ENCODE measurements at places on chromosomes 12 and 14.

- DNase-seq = no peak
Observed at GRCh38 chr12:34389378-34390170, 367.3 kb downstream of the ALG10 start.

DNA sequence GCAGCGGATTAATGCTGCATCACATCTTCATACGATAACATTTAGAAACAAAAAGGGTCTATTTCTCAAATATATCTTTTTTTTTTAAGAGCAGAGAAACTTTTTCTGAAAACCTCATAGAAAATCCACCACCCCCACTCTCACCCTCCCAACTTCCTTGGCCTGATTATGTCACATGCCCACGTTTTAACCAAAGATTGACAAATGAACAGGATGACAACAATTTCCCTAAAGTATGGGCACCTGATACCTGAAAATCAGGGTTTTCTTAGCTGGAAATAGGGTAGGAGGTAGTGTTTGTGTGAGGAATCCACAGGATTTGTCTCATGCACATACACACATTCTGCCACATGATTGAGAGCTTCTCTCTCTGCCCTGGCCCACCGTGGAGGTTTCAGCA lies 74.7 kb upstream of the MDM1 start:
- DNase-seq = no peak

- no peak for DNase-seq
Observed at GRCh38 chr12:1282670-1283315, 291.8 kb downstream of the ERC1 start.

DNA sequence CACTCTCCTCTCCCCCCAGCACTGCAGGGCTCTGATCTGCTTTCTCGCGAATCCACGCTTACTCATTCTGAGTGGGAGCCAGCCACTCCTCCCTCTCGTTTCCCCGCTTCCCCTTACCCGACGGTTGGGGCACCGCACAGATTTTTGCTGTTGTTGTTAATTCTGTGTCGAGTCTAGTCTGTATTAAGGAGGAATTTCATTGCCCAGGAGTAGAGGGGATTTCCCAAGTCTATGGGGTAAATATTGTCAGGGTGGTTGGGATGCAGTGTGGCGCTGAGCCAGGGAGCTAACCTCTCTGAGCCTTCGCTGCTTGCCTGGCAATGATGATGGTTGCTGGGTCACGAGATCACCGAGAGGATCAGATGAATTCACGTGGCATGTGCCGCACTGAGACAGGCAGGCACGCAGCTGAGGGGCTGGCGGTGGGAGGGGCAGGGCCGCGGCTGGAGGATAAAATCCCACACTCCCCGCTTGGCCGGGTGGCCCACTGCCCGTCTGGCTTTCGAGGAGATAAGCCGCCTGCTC lies 18.5 kb downstream of the NCOR2 start:
- no peak for DNase-seq

DNA sequence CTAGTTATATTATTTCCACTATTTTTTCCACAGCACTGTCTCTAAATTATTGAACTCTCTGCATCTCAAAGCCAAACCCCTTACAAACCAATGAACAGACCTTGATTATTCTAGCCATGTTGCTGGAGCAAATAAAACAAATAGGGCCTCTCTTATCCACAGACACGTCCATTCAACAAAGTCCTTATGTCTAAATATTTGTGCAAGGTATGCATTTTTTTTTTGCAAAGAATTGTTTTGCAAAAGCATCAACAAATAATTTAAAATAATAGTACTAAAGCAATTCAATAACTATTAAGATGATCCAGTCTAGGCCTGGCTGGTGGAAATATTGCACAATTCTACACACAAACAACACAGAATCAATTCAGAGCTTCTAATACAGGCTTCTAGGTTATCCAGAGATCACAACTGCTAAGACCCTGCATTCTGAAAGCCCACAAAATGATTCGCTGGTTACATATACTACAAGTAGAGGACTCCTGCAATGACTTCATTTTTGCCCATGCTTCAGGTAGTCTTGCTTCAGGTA lies 221.0 kb downstream of the SLC25A21 start:
- DNase-seq = no peak

DNA sequence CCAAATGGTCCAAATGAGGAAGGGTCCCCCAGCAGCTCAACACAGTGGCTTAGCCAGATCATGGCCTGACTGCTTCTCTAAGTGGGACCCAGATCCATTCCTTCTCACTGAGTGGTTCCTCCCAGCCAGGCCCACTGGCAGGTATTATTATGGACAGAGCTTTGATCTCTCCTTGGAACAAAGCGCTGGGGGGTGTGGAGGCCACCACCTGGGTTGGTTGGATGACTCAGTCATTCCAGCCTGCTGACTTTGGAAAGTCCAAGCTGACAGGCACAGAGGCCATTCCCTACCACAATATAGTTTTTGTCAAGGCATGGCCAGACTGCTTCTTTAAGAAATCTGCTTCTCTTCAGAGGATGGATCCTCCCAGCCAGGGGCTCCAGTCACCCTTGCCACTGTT lies 341.1 kb downstream of the BTG1 start:
- DNase-seq = no peak
